HFF-Myc (cell line): ENCODE measurements at places on chromosomes 5 and 9.

DNA sequence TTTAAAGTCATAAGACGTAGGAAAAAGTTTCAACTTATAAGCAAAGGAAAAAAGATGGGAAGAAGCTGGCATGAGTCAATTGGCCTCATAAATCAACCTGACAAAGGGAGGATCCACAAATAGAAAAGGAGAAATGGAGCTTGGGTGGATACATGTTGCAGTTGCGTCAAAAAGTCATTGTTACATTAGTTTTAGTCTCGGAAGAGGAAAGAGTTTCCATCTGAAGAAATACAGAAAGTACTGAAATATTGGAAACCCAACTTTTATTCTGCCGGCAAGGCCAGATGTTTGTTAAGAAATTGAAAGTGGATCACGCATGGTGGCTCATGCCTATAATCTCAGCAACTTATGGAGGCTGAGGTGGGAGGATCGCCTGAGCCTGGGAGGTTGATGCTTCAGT is 11.3 kb upstream of the TIMD4 start:
- no peak for DNase-seq

DNA sequence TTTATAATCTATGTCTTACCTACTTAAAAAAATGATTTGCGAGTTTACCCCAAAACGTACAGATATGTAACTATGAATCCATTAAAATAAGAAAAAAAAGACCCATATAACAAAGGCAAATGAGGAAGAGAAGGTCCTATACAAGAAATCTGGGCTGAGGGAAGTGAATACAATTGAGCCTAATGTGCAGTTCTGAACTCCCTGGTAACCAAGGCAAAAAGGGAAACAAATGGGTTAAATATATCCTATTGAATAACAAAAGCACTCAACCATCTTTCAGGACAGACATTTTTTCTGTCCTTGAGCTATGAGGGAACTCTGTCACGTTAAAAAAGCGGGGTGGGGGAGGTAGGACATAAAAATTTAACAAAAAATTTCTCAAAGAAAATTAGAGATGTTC is 78.6 kb downstream of the PTPN3 start:
- DNase-seq = no peak

DNA sequence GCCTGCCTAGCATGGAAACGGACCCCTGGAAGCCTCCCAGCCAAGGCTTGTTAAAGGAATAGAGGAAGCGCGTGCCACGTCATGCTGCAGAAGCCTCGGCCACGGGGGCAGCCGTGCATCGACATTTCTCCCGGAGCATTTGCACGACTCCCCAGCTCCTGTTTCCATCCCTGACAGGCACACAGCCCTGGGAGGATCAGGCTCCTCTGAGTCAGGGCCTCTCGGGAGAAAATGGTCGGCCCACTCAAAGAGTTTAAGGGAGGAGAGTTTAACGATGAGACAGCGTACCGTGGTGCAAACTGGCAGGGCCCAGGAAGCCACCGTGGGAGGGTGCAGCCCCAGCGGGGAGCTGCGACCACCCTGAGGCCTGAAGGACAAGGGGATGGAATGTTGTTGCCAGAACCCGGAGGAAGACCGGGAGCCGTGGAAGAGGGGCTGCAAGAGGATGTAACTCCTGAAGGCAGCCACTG is 213.6 kb downstream of the PAX5 start:
- no peak for DNase-seq

DNA sequence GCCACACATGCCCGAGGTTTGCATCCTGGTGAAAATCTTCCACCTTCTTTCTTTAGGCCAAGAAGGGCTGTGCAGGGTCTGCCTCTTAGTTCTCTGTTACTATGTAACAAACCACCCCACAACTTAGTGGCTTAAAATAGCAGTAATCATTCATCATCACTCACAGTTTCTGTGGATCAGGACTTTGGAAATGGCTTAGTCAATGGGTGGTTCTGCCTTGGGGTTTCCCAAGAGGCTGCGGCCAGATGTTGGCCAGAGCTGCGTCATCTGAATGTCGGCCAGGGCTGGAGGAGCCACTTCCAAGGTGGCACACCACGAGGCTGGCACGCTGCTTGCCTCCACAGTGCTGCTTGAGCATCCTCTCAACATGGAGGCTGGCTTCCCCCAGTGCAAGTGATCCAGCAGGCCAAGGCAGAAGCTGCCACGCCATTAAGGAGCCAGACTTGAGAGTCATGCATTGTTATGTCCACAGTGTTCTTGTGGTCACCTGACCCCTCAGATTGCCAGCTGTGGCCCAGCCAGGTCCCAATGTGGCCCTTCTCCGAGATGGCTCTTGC is 135.2 kb downstream of the RXRA start:
- DNase-seq = no peak

DNA sequence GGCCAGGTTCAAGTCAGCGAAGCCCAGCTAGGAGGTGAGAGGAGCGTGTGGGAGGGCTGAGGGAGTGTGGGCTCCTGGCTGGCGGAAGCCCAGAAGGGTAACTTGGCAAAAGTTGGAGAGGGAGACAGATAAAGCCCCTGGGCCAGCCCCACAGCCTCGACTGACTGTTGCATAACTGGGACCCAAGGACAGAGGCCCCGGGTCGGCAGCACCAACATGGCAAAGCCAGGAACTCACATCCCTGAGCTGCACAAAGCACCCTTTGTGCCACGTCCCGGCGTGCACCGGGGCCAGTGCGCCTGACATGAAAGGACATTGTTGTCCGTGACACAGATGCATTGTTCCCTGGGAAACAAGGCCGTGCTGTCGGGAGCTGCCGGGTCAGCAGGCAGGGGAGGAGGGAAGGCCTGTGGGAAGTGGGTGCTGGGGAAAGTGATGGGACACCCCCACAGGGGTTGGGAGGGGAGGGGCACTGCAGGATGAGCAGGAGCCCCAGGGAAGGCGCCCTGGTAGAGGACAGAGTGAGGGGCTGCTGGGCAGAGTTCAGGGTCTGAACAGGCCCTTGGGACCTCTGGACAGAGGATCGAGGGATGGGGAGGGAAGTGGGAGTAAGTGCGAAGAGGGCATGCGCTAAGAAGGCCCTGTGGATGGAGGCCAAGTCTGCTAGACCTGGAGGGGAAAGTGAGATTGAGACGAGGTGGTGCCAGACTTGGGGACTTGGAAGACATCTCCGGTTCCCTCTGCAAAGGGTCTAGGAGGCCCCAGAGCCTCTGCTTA is 13.0 kb upstream of the DPM2 start:
- no peak for DNase-seq

DNA sequence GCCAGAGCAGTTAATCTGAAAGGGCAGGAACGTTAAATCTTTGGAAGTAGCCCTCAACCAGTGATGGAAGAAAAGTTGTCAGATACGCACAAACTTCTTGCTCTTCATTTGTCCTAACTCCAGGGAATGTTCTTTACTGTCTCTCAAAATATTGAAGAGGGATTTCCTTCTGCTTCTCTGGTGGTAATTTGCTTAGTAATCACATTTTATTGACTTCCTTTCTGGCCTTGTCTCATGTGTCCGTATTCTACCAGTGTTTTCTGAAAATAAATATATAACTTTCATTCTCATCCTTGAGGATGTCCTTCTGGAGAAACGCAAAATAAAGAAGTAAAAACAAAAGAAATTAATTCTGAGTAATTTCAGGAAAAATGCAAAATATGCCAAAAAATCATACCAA is 282.1 kb downstream of the CYLC2 start:
- DNase-seq = no peak
